Stimulated activated CD4-positive, alpha-beta T cell treated with anti-CD3 and anti-CD28 coated beads, Interleukin-15, amount 100 ng/mL, for 24 hours (primary cell): ENCODE measurements at places on chromosomes 5 and 9.

DNA sequence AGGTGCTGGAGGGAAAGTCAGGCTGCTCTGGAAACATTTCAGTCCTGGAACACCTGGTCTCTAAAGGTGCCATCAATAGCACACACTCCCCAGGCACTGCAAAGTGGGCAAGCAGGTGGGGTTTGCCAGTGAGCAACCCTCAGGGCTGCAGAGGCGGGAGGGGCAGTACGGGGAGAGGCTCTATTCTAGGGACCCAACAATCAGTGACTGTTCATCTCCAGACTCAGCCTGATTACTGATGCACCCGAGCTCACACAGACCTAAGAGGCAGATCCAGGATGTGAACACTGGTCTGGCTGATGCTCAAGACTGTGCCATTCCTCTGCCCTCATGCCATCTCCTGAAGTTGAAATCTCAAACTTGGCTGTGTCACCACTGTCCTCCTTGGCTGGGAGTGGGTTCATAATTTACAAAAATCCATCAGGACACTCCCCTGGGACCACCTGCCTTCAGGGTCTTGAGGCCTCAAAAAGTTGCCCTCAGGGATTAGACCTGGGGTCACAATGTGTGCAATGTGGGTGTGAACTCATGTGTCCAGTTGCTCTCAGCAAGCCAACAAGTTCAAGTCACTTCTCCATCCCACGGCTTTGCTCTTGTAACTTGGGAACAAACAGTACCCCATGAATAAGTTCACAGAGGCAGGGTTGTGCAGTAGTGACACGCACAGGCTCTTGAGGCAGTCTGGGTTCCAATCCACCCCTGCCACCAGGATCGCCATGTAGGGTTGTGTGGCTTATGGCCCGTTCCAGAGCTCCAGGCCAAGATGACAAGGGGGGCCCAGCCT, 19.9 kb upstream of the KCNMB1 start:
- no peak for DNase-seq

DNA sequence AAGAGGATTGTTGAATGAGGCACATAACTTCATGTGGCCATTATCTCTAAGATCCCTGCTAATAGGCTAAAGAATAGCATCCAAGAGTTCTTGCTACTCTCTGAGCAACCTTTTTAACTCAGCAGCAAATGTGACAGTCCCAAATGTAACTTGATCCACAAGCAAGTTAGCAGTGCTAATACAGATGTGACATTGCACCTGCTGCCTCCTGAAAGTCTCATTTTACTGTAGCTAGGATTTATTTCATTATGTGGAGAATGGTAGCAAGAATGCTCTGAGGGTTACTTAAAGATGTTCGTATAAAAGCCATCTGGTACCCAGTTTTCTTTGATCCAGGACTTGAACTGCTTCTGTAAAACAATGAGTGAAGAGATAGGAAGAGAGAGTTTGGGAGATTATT, 45.8 kb downstream of the CDH10 start:
- DNase-seq = no peak

DNA sequence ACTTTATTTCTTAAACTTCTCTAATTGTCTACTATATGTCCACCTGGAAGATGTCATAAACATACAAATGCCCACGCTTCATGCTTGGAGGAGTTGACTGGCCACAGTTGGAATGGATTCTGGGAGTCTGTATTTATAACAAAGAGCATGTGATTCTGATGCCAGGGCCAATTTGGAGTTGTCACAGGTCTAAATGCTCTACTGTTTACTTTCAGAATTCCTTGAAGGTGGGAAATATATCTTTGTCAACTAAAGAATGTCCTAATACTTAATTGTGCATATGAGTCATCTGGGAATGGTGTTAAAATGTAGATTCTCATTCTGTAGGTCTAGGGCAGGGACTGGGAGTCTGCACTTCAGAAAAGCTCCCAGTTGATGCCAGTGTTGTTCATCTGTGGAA, 196.1 kb downstream of the ANXA1 start:
- no peak for DNase-seq

GRCh38 chr9:106829666-106830408, 33.1 kb upstream of the ZNF462 start:
- no peak for DNase-seq

DNA sequence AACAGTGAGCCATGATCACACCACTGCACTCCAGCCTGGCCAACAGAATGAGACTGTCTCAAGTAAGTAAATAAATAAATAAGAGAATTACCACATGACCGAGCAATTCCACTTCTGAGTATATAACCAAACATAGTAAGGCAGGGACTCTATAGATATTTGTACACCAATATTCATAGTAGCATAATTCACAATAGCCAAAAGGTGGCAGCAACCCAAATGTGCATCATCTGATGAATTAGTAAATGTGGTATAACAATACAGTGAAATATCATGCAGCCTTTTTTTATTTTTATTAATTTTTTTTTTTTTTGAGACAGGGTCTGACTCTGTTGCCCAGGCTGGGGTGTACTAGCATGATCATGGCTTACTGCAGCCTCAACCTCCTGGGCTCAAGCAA, 33.1 kb downstream of the ALDH7A1 start:
- no peak for DNase-seq

- DNase-seq = no peak
Observed at GRCh38 chr5:160930406-160930805, 78.4 kb upstream of the ATP10B start.

- no peak for DNase-seq
Observed at GRCh38 chr9:123033864-123034601, 566 bp downstream of the GPR21 start.

DNA sequence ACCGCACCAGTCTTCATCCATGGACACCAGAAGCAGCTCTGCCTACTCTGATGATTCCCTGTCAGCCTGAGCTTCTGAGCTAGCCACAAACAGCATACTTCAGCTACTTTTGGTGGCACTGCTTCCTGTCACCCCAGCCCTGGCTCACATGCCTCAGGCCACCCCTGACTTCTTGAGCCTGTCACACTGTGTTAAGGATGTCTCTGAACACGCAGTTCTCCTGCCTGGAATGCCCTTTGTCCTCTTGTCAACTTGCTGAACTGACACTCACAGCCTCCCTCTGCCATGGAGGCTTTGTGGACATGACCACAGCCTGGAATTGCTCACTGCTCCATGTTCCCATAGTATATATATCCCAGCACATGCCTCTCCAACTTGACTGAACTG, 7.2 kb downstream of the MACROH2A1 start:
- DNase-seq = no peak
